Muscle of back (tissue), 13 donors: ENCODE measurements at places on chromosomes 7 and 10.
A peak's percentile ranks its signal among the peaks of the same experiment; 100 is the strongest.

DNA sequence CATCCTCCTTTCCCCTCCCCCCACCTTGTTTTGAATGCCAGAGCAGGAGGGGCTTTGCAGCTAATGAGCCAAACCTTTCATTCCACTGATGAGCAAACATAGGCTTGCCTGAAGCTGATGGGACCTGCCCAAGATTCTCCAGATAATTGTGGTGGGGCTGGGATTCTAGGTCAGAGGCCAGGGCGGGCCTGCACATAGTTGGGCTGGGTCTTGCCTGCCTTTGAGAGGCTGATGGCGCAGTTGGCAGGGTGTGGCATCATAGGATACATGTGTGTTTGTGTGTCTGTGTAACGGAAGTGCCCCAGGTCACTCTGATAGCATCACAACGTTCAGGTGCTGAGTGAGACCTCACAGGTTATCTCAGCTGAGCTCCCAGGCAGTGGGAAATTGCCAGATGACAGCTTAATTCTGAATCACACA is 22.9 kb downstream of the BTBD16 start:
- DNase-seq = no peak

GRCh38 chr10:28946479-28946878 is 269.2 kb downstream of the BAMBI start:
- DNase-seq = peak; percentile 49

- no peak for DNase-seq
Observed at GRCh38 chr7:157059534-157059933, 49.1 kb upstream of the MNX1 start.

DNA sequence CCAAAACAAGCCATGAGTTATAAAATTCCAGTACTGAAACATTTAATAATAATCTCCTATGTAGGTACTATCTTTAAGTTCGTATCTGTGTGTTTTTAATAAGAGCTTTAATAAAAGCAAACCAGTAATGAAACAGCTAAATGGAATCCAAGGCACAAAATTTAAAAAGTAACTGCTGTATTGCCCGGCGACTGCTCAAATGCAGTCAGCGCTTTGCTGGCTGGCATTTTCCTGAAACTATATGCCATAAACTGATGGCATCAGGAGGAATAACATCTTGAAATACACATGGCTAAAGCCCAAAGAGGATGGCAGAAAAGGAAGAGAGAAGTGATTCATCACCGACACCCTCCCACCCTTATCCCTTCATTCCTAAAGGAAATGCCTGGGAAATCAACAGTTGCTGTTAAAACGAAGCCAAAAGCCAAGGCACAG is 133.1 kb downstream of the CUBN start:
- DNase-seq = peak; percentile 37

DNA sequence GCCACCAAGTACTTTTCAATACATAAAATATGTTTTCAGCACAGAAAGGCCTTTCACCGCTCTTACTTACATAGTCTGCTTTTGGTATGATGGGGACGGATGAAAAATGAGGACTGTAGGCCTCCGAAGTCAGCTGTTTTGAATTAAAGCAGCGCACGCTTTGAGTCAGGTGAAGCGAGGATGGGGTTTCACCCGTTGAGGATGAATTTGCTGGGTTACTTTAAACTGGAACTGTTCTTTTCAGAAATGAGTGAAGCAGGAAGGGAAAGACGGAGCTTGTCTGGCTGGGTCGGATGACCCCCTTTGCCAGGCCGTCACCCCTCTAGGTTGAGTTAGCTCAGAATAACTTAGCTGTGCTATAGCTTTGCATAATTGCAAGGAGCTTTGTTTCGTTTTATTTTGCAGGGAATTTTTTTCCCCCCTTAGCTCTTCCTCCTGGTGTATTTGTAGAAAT is 40.0 kb downstream of the CUX1 start:
- no peak for DNase-seq

DNA sequence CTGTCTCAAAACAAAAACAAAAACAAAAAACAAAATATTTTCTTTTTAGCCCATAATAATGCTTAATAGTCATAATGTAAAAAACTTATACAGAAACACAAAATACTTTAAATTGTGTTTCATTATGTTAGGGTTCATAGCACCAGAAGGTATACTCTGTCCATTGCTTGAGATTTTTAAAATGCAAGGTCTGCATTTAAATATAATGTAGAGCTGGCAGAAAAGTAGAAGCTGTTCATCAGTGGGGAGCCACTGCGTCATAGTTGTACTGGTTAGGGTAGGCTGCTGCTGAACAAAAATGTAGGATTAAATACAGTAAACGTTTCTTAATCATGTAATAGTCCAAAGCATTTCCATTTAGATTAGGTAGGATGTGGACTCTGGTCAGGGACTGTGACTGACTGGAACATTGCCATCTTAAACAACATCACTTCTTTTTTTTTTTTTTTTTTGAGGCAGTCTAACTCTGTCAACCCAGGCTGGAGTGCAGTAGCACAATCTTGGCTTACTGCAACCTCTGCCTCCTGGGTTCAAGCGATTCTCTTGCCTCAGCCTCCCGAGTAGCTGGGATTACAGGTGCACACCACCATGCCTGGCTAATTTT is 85.2 kb downstream of the ANKIB1 start:
- DNase-seq = no peak

DNA sequence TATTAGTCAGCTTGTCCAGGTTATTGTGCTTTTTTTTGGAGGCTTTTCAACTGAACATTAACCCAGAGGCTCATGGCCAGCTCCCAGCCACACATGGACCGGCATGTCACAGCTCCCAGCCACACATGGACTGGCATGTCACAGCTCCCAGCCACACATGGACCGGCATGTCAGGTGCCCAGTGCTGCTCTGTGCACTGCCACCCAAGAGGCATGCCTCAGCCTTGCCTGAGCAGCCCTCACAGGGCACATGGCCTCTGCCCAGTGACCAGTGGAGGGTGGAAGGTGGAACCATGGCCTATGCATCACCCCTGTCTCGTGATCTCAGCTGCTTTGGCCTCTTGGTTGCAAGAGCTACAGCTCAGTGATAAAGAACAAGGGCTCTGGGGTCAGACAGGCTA is 119.8 kb downstream of the OAT start:
- no peak for DNase-seq

- DNase-seq = no peak
Observed at GRCh38 chr10:71740069-71740653, 20.6 kb upstream of the C10orf105 start.

DNA sequence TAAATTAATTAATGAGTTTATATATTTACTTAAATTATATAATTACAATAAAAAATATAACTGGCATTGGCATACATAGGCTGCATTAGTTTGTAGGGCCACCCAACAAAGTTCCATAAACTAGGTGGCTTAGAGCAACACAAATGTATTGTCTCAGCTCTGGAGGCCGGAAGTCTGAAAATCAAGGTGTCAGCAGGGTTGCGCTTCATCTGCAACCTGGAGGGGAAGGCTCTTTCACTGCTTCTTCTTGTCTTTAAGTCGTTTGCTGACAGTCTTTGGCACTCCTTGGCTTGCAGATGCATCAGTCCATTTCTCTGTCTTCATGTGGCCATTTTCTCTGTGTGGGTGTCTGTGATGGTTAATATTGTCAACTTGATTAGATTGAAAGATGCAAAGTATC is 6.1 kb upstream of the BLVRA start:
- no peak for DNase-seq

DNA sequence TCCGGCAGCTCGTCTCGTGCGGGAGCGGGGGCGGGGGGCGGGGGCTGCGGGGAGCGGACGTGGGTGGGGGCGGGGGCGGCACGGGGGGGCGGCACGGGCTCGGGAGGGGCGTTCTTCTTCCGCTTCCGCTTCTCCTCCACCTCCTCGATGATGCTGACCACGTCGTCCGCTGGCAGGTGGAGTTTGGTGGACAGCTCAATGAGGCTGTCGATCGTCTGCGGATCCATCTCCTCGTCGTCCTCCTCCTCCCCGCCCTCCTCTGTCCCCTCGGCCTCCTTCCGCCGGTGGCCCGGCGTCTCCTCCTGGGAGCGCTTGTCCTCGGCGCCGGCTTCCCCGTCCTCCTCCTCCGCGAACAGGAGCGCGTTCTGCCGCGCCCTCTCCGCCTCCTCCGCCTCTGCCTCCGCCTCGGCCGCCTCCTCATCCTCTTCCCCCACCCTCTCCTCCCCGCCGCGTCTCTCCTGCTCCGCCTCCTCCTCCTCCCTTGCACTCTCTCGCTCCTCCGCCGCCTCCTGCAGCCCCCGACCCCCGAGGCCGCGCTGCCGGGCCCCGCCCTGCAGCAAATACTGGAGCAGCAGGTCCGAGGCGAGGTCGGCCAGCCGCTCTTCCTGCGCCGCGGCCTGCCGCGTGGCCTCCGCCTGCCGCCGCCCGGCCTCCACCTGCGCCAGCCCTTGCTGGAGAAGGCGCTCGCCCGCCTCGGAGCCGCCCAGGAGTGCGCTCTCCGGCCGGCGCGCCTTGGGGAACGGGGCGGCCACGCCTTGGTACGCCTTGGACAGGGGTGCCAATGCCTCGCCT is 1.9 kb downstream of the VGF start:
- DNase-seq = no peak

- DNase-seq = no peak
Observed at GRCh38 chr10:132647424-132647823, 109.8 kb downstream of the INPP5A start.

DNA sequence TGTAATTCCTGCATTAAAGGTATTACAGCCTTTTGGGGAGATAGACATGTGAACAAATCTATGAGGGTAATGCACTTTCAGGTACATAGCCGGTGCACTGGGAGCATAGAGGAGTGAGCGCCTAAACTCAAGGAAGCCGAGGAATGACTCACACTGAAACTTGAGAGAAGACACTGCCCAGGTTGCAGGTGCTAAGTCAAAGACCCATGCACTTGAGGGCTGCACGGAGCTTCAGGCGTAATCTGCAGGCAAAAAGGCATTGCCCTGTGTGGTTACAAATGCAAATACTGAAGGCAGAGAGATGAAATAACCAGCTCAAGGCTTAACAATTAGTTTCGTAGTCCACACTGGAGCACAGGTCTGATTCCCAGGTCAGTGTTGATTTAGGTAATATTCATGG is 51.0 kb upstream of the OSBPL3 start:
- no peak for DNase-seq

- no peak for DNase-seq
Observed at GRCh38 chr7:128311013-128311412, 32.7 kb downstream of the RBM28 start.

DNA sequence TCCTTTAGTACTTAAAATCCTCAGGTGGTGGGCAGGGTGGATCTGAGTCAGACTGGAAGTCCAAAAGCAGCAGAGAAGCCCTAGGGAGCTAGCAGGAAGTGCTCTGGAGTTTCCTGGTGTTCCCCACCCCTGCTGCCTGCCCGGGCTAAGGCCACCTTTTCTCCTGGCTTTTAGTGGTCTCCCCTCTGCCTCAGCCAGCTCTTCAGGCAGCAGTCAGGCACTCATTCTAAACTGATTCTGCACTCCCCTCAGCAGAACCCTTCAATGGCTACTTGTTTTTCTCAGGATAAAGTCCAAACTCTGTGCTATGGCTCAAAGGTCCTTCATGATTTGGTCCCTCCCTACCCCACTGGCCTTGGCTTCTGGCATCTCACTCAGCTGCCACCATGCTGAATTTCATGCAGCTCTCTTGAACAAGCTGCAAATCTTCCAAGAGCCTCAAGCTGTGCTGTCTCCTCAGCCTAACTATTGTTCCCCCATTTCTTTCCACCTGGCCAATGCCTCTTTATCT is 28.9 kb upstream of the DNMBP start:
- DNase-seq = no peak

- DNase-seq = no peak
Observed at GRCh38 chr10:8061274-8062211, 7.1 kb downstream of the GATA3 start.

GRCh38 chr10:29731760-29732159 is 97.0 kb upstream of the SVIL start:
- DNase-seq = no peak

DNA sequence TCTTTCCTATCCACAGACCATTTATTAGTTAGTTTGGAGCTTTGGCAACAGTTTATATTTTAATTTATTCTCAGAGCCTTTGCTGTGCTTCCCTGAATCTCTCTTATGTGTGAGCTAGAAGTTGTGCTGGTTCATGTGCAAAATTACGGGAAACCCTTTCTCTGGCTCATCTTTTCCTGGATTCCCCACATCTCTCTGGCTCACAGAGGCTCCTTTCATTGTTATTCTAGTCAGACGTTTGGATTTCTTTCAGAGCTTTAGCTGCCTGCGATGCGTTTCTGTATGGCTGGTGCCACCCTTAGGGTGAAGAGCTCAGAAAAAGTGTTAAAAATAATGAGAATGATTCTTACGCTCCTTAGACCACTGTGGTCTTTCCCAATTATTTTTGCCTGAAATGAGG is 53.3 kb downstream of the TPST1 start:
- DNase-seq = no peak

- DNase-seq = no peak
Observed at GRCh38 chr7:46440186-46440585, 519.1 kb upstream of the IGFBP3 start.

DNA sequence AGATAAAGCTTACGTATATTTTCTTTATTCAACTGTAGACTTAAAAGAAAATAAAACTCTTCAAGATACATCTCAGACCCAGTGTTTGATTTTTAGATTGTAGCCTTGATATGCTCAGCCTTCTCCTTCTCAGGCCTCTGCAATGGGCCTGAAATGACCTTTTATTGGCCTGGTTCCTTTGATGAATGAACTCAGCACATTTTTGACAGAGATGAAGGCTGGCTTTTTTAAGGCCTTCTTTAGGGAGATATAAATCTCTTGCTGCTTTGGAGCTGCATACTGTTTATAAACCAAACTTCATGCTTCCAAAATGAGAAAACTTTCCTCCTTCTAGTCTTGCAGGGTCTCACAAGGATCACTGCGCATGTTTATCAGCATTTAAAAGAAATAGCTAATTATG is 1049.8 kb downstream of the LRMDA start:
- DNase-seq = peak; percentile 32

GRCh38 chr10:91788527-91788926 is 9.7 kb upstream of the TNKS2 start:
- DNase-seq = no peak

DNA sequence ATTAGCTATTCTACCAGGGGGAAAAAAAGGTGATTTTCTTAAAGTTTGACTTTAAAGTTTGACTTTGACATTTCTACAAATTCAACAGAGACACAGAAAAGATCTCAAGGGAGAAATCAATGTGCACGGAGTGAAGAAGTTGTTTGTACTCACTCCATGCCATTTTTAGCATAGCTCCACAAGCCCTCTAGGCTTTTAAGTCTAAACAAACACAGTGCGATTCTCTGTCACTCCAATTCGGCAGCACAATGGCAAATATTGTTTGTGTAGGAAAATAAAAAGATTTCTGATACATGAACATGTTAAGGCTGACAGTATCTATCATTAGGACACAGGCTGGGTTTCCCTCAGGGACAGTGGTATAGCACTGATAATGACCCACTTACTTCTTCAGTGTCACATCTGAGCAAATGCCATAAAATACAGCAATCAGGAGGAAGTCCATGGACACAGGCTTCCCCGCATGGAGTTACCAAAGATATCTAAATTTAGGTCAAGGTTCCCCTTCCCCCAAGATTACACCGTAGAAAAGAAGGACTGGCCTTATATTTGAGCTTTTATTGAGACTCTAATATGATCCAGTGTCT is 28.0 kb downstream of the GSAP start:
- DNase-seq = no peak

GRCh38 chr7:78383096-78383880 is 584.7 kb downstream of the PHTF2 start:
- no peak for DNase-seq
